NCI-H2227 treated with DMSO at 0.1 percent for 48 hours (cell line): ENCODE measurements at places on chromosomes 4 and X.

GRCh38 chrX:39337451-39337850, 536.2 kb downstream of the MID1IP1 start:
- no peak for DNase-seq

- no peak for DNase-seq
These were observed 20.5 kb downstream of the COMMD8 start for GRCh38 chr4:47442980-47443379.

- DNase-seq = no peak
These were observed 81.7 kb downstream of the IL1RAPL1 start for GRCh38 chrX:28668957-28669356.

DNA sequence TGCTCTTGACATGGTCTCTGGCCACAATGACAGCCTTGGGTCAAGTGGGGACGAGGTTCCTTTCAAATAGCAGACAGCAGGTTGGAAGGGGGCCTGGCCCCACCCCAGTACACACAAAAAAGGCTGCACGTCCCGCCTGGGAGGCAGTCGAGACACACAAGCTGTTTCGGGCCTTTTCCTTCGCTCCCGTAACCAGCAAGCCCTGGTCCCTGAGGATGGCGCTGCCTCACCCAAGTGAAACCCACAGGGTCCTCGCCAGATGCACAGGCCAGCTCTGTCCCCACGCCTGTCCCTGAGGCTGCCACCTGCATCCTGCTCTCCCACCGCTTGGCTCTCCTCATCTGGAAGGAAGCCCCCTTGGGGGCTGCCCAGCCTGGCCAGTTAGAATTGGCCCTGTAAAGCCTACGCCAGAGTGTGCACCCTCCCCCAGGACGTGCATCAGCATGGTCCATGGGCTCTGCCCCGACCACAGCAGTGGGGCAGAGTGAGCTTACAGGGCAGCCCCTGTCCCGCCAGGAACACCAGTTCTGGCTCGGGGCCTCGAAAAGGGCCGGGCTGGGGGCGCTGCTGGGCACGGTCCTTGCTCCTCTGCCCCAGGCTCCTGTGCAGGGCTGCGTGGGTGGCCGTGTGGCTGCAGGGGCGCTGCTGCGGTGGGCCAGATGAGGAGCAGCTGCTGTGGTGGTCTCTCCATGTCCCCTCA, 2.0 kb downstream of the CPLX1 start:
- no peak for DNase-seq

- DNase-seq = no peak
These were observed 8.7 kb downstream of the WDFY3 start for GRCh38 chr4:84957514-84958420.

GRCh38 chr4:71980976-71981375, 50.8 kb upstream of the NPFFR2 start:
- no peak for DNase-seq

- DNase-seq = peak; percentile 42
These were observed 71.0 kb downstream of the PJA1 start for GRCh38 chrX:69093960-69094871.

GRCh38 chr4:153725136-153725830, 34.5 kb downstream of the RNF175 start:
- no peak for DNase-seq

GRCh38 chrX:112874175-112874574, 33.5 kb upstream of the AMOT start:
- DNase-seq = no peak

GRCh38 chr4:161525121-161525520, 638.7 kb downstream of the FSTL5 start:
- DNase-seq = no peak

DNA sequence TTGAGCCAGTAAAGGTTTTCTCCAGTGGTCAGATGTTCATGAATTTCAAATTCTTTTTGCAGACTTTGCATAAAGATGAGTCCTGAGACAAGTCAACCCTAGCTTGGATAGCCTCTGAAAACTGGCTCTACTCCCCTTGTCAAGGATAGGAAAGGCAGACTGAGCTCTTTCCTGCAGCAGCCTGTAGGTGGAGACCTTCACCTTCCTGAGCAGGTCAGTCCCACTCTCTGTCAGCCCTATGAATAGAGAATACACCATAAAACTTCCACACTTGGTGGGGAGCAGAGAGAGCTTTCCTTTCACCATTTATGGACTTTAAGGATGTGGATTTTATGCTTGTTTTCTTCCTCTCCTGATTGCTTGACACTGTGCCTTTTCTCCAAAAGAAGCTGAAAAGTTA, 41.9 kb downstream of the PCDH19 start:
- DNase-seq = no peak

GRCh38 chrX:22015139-22015750, 16.9 kb upstream of the PHEX start:
- no peak for DNase-seq

GRCh38 chrX:13694359-13694758, 5.4 kb downstream of the RAB9A start:
- DNase-seq = no peak

GRCh38 chr4:107318078-107318477, 282.0 kb upstream of the DKK2 start:
- no peak for DNase-seq

GRCh38 chrX:48086082-48086481, 14.6 kb upstream of the ZNF630 start:
- DNase-seq = no peak

DNA sequence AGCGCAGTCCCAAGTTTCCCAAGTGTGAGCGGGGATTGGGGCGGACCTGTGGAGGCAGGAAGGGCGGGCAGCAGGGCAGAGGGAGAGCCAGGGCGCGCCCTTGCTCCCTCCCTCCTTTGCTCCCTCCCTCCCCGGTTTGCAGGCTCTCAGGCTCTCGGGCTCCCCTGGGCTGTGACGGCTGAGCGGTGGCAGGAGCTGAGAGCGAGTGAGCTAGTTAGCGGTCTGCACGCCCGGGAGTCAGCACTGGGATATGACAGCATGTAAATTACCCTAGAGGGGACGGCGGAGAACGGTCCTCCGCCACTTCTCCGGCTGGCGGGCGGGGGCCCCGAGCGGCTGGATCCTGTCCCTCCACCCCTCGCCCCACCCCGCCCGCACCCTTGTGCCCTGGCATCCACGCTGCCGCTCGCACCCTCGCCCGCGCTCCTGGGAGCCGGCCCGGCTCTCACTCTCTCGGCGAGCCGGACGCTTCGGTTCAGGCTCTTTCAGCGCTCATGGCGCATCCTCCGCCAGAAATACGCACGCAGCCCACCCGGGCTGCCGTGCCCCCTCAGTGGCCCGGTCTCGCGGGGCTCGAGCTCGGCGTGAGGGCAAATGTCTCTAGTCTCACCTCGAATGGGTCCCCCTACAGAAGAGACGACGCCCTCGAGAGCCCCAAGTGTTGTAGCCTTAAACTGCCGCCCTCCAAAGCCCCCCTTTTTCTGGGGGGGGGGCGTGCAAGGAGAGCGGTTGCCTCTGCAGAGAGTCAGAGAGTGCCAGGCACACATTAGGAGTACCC, at the start of gene TSC22D3:
TSC22D3 (minus strand) TSS at position 54 of the 778 bp plus-strand sequence. CDS start 368 bp downstream, outside the sequence.
- peak; percentile 24 for DNase-seq
